Sigmoid colon (tissue), 7 donors: ENCODE measurements at places on chromosomes 4 and X. TPM values are rescaled to one million over a fixed set of nuclear protein-coding genes. Genes with fewer than 3 reads are reported as not detected.

The TCEAL7 gene
- 34.9 TPM for total RNA-seq

The SERPINA7 gene
- not detected for total RNA-seq

The KIF4A gene
- total RNA-seq, result 0.55 TPM

The TRIM75 gene
- total RNA-seq, result not detected

The SYTL4 gene
- total RNA-seq, result 32.8 TPM

The IGFBP7 gene
- total RNA-seq, result 778 TPM

The HSFX3 gene
- total RNA-seq, result not detected

The NAA11 gene
- not detected for total RNA-seq

The BST1 gene
- total RNA-seq, result 7.7 TPM

The EDNRA gene
- 9.5 TPM for total RNA-seq

The AR gene
- 7.8 TPM for total RNA-seq

The ERAS gene
- total RNA-seq, result not detected

The GJB1 gene
- not detected for total RNA-seq

The ZCCHC18 gene
- total RNA-seq, result 0.66 TPM

The TMEM154 gene
- total RNA-seq, result 0.55 TPM

The SPANXB1 gene
- not detected for total RNA-seq
